ENCODE measurements at places on chromosomes 12 and 14.

- DNase-seq: no peak
Observed at GRCh38 chr12:66137937-66138336, 7.4 kb upstream of the LLPH start.

GRCh38 chr12:95102916-95103671, 29.7 kb upstream of the NR2C1 start:
- DNase-seq: no peak

DNA sequence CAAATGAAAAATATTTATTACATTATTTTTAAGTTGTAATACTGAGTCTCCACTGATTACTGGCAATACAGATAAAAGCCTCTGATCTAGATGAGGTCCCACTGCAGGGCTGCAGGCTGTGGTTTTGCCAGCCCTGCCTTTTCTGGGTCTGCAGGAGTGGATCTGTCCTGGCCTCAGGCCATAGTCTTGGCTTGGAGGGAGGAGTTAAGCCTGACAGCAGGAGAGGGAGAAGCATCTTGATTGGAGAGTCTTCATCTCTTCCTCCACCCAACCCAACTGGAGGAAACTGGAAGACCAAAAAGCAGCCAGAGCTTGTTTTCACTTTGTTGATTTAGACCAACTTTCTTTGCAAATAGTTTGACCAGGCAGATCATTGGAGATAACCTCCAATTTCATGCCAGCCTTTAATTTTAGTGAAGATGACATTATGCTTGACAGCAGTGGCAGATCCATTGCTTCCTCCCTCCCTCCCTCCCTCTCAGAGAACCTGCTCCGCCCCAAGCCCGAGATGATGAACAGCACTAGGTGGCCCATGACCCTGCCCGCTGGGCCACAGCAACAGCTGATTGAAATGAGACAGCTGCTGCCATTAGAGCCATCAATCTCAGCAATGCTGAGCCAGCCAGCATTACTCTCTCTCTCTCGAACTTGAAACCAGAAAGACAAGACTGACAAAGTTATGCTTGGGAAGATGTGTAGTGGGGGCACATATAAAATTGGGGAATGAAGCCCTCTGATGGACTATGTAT, 222.4 kb downstream of the GLT1D1 start:
- no peak for DNase-seq

DNA sequence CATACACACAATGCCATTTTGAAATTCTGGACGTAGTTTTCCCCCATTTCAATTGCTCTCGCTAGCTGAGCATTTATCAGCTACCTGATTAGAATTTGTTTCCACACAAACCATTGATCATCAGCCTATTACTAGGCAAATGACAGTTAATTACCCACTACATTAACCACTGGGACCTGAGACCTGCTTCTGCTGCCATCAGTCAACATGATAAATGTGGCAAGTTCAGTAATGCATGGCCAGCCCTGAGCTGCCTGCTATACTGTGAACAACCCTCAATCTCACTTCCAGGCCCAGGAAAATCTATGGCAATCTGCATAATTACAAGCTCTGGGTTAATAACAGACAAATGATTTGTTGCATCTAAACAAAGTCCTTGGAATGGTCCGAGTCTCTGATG, 43.5 kb downstream of the LMO3 start:
- no peak for DNase-seq

- no peak for DNase-seq
Observed at GRCh38 chr14:73613046-73613383, 698 bp downstream of the ACOT6 start.

DNA sequence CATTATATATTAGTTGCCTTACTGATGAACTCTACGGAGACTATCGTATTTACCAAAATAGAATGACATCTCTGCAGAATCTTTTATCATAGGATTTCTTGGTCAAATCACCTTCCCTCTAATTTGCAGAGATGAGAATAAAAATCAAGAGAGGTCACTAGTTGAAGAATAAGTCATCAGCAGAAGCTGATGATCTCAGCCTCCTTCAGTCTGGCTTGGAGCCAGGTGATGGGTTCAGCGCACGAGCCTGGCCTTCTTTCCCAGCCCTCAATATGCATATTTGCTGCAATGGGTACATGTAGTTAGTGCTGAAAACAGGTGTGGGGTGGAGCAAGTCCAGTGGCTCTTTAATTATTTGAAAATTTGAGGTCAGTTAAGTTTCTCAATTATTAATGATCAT, 19.2 kb upstream of the EMP1 start:
- no peak for DNase-seq

DNA sequence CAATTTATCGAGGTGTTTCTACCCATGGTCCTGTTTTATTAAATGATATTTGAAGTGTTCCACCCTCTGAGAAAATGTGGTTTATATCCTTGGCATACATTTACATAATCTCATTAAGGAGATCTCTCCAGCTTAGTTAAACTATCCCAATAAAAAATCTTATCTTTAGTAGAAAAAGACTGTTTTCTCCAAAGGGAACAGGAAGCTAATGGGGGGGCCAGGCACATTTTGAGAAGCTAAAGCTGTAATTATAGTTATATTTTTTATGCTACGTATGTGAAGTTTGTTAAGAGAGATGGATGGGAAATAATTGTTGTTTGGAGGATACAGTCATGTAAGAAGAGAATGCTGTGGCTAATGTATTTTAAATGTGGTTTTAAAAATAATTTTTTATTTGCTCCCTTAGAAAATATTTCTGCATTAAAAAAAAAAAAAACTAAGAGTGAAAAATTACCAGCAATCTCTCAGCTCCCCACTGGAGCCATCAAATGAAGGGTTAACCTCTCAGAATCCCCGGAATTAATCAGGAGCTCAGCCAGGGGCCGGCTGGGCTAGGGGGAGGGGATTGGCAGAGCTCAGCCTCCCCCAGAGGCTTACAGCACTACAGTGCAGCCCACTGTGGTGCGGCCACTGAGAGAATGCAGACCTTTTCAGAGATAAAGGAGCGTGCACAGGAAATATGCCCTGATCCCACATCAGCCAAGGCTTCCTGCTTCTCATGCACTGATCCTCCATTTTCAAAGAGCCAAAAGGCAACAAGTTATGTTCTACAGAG, 185.8 kb downstream of the EGLN3 start:
- no peak for DNase-seq
